ENCODE measurements at places on chromosomes 13 and 19.

DNA sequence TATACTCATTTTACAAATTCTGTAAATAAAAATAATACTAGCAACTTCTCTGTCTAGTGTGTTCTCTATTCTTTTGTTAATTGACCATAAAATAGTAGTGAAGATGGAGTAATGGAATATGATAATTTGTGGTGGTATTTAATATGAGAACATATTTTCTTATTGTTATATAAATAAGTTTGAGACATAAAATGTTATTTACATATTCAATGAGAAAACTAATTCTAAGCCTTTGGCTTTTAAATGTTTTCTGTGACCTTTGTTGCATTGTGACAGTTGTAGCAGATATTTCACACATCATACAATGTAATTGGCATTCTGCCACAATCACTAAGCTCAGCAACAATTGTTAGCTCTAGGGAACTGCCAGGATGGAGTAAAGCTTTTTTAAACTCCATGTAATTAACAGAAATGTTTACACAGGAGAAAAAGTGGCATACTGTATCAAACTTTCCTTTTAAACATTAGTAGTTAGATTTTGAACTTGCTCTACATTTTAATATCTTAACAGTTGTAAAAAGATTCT, 562.1 kb upstream of the PCDH9 start:
- DNase-seq = no peak

GRCh38 chr13:28353679-28354078, 141.2 kb downstream of the FLT1 start:
- no peak for DNase-seq

- DNase-seq = no peak
Observed at GRCh38 chr19:3547301-3547731, 8.3 kb downstream of the TEKTIP1 start.

GRCh38 chr13:20127262-20127561, 33.6 kb downstream of the GJA3 start:
- DNase-seq = peak; percentile 26

GRCh38 chr13:95349267-95349666, 48.0 kb upstream of the ABCC4 start:
- DNase-seq = no peak

DNA sequence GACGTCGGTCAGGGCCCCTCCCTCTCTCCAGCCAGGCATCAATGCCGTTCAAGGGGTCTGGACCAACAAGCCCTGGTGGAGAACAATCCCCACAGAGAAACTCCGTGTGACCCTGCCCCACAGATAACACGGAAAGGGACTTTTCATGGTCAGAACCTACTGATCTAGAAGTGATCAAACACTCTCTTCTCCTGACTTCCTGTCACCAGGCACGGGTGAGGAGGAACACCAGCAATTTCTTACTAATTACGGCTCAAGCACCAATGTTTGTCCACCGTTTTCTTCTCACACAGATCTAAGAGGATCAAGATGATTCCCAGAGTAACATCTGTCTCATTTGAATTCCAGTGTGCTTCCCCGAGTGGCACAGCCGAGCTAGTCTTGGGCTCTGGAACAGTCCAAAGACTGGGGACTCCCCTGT, 11.8 kb downstream of the RASA3 start:
- DNase-seq = no peak

DNA sequence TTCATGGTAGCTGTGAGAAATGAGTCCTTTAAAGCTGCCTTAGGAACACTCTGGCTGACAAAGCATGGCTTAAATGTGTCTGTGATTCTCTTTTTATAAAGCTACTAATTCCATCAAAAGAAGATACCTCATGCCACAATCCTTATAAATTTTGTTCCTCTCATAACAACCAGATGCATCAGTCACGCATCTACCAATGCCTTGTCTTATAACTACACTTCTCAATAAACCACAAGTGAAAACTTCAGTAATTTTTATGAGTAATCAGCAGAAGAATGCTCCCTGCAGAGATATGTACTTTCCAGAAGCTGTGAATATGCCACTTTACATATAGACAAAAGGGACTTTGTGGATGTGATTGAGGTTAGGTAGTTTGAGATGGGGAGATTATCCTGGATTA, 147.8 kb downstream of the SUCLA2 start:
- no peak for DNase-seq

DNA sequence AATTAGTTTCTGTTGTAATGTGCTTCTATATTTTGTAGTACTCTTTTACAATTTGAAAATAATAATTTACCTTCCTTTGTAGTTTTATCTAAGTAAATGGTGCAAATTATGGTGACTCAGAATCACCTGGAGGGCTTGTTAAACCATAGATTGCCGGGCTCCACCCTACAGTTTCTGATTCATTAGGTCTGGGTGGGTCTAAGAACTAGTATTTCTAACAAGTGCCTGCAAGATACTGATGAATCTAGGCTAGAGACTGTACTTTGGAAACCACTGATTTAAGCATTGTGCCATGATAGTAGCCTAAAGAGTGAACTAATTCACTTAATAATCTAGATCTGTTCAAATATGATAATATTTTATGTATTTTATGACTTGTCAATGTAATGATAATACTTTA, 437.4 kb upstream of the SPRY2 start:
- DNase-seq = no peak

- DNase-seq = no peak
Observed at GRCh38 chr13:26813321-26813979, 52.9 kb upstream of the GPR12 start.

GRCh38 chr19:42115219-42115618, 17.0 kb downstream of the POU2F2 start:
- no peak for DNase-seq

DNA sequence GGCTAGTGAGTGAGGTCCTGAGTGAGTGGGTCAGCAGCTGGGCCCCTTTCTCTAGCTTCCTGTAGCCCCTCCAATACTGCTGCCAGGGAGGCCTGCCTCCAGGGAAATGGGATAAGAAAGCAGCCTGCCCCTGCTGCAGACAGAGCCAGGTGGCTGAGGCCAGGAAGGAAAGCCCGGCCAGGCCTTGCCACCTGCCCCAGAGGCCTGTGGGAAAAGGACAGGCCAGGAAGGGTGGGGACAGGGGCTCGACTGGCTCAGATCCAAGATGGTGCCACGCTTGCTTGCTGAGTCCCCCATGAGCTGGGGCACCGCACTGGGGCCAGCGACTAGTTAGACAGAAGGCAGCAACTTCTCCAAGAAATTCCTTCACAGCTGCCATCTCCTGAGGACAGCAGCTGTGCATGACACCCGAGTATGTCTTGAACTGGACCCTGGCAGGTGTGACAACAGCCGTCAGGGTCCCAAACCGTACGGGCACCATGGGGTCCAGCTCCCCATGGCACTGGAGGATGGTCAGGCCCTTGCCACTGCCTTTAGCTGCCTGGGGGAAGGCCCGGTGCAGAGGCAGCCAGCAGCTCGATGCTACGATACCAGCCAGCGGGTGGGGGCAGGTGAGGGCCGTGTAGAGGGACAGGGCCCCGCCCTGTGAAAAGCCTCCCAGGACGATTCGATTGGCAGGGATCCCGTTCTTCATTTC, 5.1 kb upstream of the PRR36 start:
- DNase-seq = no peak

DNA sequence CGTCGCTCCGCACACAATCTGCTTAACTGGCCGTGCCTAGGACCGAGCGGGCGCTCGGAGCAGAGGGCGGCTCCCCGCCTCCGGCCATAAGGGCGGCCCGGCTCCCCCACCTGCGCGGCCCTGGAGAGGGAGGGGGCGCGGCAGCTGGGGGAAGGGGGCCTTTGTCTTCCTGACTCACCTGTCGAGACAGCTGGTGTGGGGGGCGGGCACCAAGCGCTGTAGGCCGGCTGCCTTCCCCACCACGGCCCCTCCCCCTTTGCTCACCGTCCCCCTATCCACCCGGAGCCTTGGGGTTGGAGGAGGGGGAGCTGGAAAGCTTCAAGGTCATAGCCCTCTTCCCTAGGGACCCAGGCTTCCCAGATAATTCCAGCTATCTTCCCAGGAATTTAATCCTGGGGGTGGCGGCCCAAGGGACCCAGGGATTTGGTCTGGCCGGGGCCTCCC, 1.2 kb downstream of the VASP start:
- DNase-seq = no peak

DNA sequence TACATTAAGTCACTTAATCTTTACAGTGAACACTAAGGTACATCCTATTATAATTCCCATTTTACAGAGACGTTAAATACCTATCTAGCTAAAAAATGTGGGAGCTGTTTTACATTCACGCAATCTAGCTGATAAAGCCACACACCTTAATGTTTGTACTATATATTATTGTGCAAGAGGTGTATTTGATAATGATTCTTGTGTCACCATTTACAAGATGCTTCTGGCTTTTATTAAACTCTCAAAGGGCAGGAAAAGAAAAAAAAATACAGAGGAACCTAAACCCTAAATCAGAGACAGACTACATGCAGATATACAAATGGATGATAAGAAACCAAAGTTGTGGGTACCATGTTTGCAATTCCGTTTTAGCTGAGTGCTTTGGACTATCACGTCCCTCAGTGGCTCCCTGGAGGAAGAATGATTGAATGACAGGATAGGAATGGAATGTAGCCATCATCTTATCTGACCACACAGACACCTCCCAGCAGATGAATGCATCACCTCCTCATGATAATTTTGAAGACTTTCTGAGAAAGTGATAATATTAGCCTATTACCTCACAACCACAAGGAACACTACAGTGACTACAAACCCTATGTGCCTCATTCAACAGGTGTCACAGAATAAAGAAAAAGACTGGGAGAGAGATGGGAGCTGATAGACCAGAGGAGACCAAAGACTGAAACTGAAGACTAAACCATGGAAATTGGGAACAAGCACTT, 230.5 kb upstream of the SERP2 start:
- DNase-seq = no peak

GRCh38 chr19:56116606-56117005, 4.5 kb downstream of the ZNF787 start:
- no peak for DNase-seq

- peak; percentile 63 for DNase-seq
Observed at GRCh38 chr13:112510002-112510780, 77.8 kb downstream of the TUBGCP3 start.

- no peak for DNase-seq
Observed at GRCh38 chr13:54394085-54394700, 1365.6 kb downstream of the OLFM4 start.

GRCh38 chr19:28239270-28239669, 973.7 kb downstream of the UQCRFS1 start:
- no peak for DNase-seq

GRCh38 chr13:43861863-43862262, 17.7 kb downstream of the CCDC122 start:
- no peak for DNase-seq

DNA sequence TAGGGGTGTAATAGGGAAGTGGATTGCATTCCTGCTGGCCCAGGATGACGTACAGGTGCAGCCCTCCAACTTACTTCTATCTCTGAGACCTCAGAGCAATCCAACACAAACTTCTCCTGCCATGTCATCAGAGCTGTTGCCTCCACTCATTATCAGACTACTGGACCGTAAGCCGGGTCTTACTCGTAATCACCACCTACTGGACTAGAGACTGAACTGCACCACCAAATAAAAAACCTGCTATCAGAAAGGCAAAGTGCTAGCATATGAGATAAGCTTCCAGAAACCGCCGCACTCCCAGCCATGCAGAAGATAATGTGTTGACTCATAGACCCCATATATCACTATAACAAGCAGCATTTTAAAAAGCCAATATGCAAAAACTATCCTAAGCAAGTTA, 102.0 kb downstream of the SLITRK1 start:
- DNase-seq = peak; percentile 10

DNA sequence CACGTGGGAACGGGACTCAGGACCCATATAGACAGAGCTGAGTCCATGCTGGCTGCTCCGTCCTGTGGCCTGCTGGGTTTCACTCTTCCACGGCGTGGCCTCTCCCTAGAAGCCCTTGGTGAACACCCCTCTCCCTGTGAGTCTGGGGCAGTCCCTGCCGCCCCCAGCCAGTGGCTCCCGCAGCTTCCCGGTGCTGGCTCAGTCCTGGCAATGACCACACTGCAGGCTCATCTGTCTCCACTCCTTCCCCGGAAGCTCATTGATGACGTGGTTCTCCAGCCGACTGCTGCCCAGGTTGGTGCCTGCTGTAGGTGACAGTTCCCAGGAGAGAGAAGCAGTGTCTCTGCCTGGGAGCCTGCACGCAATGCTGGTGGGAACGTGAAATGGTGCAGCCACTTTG, 2.1 kb upstream of the TEX29 start:
- DNase-seq = no peak

DNA sequence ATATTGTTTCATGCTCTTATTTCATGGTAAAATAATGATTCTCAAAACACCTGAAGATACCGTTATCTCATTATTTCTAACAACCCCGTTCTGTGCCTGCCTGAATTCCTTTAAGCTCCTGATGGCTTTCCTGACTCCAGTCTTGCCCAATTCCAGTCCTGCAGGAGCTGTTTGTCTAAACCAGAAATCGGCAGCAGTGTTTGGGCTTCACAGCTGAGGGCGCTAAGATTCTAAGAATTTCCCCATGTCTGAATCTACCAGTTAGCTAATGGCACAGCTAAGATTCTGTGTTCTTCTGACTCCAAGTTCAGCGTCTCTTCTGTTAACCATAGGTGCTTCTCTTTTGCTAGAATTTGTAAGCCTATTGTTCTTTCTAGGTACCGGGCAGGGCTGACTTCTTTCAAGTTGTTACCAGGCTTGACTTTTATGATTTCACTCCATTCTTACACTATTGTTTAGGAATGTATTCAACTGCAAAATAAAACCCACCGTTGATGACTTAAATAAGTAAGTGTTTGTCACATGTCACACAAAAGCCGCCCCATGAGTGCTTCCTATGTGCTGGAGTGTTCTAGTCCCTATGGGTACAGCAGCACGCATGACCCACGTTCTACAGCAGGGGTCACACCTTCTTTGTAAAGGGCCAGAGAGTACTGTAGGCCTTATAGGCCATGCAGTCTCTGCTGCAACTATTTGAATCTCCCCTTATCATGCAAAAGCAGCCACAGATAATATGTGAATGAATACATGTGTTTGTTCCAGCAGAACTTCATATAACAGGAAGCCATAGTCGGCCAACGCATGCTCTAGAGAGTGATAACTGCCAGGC, 168.3 kb upstream of the RNF113B start:
- no peak for DNase-seq

DNA sequence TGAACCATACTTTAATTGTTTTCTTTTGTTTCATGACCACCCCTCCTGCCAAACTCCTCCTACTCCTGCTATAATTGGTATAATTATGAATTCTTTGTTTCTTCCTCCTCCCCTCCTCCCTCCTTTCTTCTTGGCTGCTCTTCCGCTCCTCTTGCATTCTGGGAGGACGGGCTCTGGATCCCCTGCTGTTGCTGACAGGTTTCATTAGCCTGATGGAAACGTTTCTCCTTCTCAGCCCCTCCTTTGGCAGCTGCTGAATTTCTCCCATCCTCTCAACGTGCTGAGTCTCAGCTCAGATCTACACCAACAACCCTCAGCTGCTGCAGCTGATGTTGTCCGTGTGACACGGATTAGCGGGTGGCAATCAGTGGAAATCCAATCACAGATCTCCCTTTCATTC, 97.1 kb upstream of the UBAC2 start:
- DNase-seq = no peak

- no peak for DNase-seq
Observed at GRCh38 chr19:40990972-40991381, at the start of gene CYP2B6. CYP2B6 (plus strand) TSS chr19:40991282; CDS start chr19:40991306, 24 bp downstream.

Measured in fibroblast of the conjunctiva (primary cell).